Left ventricle myocardium inferior (tissue), 1 donor: ENCODE measurements at places on chromosomes 7 and 10. TPM values are rescaled to one million over a fixed set of nuclear protein-coding genes. Genes with fewer than 3 reads are reported as not detected.

The KAZALD1 gene
- total RNA-seq, result 5.1 TPM

The ASB10 gene
- 35.4 TPM for total RNA-seq

The TMEM168 gene
- 13.3 TPM for total RNA-seq

DNA sequence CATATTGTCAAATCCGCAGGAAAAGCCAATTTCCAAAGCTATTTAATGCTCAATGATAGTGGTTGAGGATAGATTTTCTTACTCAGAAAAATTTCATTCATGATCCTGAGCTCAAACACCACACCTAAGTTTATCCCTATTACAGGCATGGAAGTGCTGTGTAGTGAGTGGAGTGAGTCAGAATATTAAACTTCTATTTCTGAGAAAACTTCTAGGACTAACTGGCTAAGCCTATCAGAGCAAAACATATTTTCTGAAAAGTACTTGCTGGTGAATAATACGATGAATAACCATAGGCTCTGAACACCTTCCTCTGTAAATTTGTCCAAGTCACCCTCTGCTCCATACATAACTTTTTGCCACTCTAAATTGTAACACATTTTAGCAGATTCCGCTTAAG, 221.5 kb downstream of the SUGCT start:
- no peak for DNase-seq

- no peak for DNase-seq
These were observed 111.2 kb upstream of the PTN start for GRCh38 chr7:137454767-137455166.

GRCh38 chr7:32941181-32941580, 16.1 kb upstream of the FKBP9 start:
- no peak for DNase-seq

GRCh38 chr10:47041396-47042198, 130.4 kb downstream of the PTPN20 start:
- DNase-seq, result no peak

DNA sequence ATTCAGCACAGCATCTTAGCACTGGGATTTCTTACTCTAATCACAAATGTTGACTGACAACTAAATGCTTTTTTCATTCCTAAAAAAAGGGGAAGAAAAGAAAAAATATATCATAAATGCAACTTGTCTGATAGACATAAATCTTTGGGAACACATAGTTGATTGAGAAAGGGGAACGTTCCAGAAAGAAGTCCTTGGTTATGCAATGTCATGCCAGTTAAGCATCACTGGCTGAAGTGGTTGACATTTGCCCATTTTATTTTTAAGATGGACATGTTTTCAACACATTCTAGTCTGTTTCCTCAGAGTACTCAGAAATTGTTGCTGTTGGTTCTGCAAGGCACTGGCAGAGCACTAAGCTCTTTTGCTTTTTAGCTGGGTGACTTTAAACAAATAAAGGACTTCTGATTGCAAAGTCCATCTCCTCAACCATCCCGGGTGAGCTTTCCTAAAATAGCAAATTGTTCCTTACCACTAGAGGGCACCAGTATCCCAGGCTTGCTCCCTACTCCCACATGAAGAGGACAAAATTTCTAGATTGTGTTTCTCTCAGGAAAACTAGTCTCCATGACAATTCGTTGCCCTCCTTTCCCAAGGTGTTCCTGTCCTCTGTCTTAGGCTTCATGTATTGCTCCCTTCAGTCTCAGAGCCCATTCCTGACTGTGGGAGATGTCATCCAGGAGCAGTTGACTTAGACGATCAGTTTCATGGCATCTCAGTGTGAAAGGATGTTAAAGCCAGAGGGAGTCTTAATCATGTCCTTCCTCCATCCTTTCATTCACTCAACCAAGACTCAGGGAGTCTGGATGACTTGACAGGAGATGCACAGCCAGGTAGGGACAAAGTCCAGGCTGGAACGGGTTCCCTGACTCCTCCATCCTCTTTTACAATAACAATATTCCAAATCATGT, 23.9 kb downstream of the OPALIN start:
- DNase-seq, result no peak

DNA sequence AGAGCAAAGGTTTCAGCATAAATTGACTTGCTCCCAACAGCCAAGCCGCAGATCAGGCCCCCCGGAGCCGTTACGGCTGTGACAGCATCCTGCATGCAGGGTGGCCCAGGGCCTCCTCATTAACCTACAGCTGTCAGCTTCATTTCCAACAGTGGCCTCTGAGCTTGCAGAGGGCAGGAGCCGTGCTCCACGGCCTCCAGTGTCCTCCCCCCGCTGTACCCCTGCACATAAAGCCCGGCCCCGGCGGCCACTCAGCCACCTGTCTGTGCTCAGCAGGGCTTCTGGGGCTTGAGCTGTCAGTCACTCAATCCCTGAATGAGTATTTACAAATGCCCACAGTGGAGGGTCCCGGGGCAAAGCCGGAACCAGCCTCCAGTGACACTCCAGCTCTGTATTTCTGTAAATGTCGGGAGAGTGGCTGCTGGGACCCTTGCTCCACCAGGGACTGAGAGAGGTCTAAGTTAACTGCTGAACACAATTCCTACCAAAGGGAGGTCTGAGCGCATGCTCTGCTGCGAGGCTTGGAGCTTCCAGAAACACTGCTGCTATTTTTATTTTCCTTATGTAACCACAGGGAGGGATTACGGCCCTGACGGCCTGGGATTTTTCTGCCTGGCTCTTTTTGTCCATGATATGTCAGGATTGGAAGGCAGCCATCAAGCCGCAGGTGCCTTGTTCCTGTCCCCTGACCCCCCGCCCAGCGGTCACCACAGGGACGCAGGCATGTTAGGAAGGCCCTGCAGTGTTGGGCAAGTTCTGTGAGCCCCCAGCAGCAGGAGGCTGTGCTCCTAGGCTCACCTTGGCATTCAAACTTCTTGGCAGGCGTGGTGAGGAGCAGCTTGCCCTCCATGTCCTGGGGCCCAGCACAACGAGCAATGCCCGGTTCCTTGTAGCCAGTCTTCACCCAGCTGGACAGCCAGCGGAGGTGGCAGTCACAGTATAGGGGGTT, 165.0 kb downstream of the SLIT1 start:
- peak; percentile 58 for DNase-seq

DNA sequence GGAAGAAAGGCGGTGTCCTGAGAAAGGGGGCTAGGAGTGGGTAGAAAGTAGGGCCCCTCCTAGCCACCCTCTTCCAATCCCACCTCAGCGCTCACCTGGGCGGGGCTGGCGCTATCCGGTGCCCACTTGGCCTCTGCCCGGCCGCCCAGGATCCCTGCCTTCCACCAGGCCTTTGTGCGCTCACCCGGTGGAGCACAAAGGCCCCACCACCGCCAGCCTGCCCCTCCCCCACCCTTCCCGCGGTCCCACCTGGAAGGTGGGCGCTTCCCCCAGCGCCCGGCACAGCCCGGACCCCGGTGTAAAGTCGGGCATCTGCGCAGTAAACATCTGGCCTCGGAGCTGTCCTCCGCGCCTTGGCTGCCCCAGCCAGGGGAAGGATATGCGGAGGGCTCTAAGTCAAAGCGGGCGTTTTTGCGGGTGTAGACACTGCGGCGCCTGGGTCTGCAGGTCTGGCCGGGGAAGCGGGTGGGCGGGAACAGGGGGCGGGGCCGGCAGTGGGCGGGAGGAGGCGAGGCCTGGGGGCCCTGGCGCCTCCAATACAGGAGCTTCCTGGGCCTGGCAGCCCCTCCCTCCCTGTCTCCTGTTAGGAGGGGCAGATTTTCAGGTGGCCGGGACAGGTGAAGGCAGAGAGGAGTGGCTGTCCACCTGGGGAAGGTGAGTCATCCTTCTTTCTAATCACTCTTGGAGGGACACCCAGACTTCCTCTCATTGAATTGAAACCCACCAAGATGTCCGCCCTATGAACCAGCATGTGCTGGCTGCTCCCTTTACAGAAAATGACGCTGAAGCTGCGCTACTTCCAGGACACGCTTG, 49.3 kb downstream of the PNLIPRP2 start:
- DNase-seq, result no peak
